HepG2 (cell line): ENCODE measurements at places on chromosomes 13 and 19. TPM values are rescaled to one million over a fixed set of nuclear protein-coding genes. Genes with fewer than 3 reads are reported as not detected.
A peak's percentile ranks its signal among the peaks of the same experiment; 100 is the strongest.

CEACAM20 gene
- total RNA-seq, result not detected in 2 replicates

DNA sequence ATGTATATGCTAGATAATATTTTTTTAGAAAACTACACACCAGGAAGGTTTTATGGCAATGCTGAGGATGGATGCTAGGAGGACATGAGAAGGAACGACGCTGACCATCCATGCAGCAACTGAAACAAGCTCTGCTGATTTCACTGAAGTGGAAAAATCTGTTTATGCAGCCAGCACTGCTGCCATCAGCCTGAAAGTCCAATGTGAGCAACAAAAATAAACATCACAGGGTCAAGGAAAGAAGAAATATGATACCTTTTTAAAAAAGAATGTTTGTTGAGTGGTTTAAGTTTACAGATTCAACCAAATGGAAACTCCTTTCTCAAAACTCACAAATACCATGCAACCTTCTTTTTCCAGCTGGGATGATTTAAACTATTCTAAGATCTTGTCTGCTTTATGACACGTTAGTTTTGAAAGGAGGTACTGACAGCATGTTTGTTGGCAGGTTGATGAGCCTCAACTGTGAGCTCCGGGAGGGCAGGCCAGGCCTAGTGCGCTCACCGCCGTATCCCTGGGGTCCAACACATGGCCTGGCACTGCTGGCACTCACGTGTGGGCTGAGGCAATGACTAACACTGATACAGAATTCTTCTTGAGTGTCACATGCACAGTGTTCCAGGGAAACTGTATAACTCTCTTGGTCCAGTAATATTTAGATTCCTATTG, 46.8 kb downstream of the LATS2 start:
- peak overlapping the region; percentile 36 for H3K4me3 ChIP-seq
- peaks cover 3% of the 10 kb centered on the region; the same call in 1 of the 3 replicates for H3K36me3 ChIP-seq
- no peaks in the 10 kb centered on the region for H3K27me3 ChIP-seq

DNA sequence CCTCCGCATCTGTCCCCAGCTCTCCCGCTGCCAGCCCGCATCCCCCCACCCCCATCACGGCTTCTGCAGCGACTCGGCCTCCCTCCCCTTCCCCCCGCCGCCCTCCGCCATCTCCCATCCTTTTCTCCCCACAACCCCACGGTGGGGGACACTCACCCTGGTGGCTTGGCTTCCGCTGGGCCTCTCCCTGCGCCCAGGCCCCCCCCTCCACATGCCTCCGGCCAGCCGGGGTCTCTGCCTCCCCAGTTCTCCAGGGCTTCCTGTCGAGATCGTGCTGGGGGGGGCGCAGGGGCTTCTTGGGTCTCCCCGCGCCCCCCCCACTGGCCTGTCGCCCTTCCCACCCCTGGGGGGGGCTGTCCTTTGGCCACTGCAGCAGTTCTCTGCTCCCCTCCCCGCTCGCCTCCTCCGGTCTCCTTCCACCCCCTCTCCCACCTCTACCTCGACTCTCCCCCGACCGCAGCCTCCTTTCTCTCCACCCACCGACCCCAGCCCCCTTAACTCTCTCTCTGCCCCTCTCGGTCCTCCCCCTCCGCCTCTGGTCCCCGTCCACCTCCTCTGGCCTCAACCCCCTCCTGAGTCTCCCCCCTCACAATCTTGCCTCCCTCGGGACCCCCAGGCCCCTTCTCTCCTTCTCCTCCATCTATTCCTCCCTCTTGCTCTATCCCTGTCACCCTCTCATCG, 17.1 kb downstream of the LRRC4B start:
- no peak for DNase-seq
- no peak overlapping the region for H3K27ac ChIP-seq
- no peak overlapping the region for H3K4me3 ChIP-seq
- H3K27me3 ChIP-seq, result peaks cover 4% of the 10 kb centered on the region

- H3K27ac ChIP-seq, result no peak overlapping the region
- no peaks in the 10 kb centered on the region for H3K36me3 ChIP-seq
- no peak overlapping the region for H3K4me3 ChIP-seq
- no peak for DNase-seq
- H3K4me1 ChIP-seq, result peaks cover 42% of the 10 kb centered on the region
- H3K27me3 ChIP-seq, result peaks cover 17% of the 10 kb centered on the region; the same call in 2 of the 3 replicates
Observed at GRCh38 chr19:43777163-43777695, 3.5 kb downstream of the KCNN4 start.

DNA sequence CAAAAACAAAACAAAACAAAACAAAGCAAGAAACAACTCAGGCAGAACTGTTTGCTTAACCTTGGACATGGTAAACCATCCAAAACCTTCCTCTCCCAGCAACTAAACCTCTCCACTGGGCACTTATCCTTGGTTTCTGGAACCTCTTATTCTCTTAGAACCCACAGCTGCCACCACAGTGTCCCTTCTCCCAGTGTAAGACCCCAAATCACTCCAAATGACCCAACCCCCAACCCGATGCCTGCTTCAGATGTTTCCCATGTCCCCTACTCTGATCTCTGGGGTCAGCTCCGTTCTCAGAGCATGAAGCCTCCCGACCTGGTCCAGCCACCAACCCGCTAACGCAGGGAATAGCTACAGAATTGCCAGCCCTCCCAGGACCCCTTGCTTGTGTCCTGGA, 972 bp downstream of the KLK2 start:
- no peak for DNase-seq
- H3K4me3 ChIP-seq, result no peak overlapping the region
- H3K27me3 ChIP-seq, result peaks cover 7% of the 10 kb centered on the region
- no peaks in the 10 kb centered on the region for H3K36me3 ChIP-seq

DNA sequence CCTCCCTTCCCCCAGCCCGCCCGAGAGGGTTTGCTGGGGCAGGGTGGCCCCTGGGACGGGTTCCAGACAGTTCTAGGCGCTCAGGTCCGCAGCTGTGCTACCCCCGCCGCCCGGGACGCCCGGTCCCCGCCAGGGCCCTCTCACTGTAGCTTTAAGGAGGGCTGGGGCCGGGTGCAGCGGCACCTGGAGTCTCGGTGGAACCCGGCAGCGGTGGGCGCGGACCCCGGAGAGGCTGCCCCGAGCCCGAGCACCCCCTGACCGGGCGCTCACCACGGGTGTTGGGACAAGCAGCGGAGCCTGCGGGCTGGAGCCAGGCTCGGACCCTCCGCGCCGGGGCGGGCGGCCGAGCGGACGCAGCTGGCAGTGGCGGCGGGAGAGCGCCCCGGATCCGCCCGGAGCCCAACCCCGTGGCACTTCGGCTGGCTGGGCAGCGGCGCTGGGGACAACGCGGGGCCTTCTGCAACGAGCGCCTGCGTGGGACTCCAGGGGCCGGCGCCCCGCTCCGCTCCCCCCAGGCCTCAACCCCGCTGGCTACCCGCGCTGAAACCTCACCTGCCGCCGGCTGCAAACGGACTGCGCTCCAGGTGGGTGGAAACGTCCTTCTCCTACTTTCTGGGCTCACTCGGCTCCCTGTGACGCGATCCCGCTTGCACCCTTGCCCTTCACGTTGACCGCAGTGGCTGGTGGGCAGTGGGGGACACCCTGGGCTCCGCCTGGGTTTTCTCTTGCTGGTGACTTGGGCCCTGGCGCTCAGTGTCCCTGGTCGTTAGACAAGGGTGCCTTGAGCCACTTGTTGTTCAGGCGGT, 81.1 kb downstream of the ZNF429 start:
- no peaks in the 10 kb centered on the region for H3K36me3 ChIP-seq
- no peak overlapping the region for H3K4me3 ChIP-seq
- no peak for DNase-seq

DNA sequence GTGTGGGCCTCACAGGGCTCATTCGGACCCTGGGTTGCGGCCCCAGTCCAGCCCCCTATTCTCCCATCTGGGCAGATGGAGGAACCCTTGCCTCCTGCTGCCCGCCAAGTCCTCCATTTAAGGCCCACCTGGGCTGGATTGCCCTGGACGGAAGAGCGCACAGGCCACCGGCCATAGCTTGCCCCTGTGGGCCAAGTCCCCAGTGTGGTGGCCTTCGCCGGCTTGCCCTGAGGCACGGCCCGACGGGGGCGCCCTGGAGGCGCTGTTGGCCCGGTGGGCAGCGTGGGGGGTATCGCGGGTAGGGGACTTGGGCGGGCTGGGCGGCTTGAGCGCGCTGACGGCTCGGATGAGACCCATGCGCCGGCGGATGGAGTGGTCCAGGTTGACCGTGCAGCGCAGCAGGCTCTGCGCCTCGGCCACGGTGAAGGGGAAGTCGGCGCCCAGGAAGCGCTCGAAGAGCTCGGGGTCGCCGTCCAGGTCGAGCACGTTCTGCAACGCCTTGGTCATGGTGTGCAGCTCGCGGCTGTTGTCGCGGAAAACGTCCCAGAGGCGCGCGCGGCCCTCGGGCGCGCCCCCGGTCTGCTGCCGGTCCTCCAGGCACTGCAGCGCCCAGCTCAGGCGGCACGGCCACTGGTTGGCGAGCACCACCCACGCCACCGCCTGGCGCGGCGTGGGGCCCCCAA, 8.8 kb downstream of the NKPD1 start:
- no peaks in the 10 kb centered on the region for H3K36me3 ChIP-seq
- no peak for DNase-seq
- H3K4me1 ChIP-seq, result peaks cover 54% of the 10 kb centered on the region
- H3K27ac ChIP-seq, result no peak overlapping the region
- no peak overlapping the region for H3K4me3 ChIP-seq

ZNF229 gene
- 0.11 and 0.52 TPM in 2 replicates for total RNA-seq

FOSB gene
- 0.21 and 6.0 TPM in 2 replicates for total RNA-seq
